ENCODE measurements at places on chromosomes 3 and 15. TPM values are rescaled to one million over a fixed set of nuclear protein-coding genes. Genes with fewer than 3 reads are reported as not detected.

DNA sequence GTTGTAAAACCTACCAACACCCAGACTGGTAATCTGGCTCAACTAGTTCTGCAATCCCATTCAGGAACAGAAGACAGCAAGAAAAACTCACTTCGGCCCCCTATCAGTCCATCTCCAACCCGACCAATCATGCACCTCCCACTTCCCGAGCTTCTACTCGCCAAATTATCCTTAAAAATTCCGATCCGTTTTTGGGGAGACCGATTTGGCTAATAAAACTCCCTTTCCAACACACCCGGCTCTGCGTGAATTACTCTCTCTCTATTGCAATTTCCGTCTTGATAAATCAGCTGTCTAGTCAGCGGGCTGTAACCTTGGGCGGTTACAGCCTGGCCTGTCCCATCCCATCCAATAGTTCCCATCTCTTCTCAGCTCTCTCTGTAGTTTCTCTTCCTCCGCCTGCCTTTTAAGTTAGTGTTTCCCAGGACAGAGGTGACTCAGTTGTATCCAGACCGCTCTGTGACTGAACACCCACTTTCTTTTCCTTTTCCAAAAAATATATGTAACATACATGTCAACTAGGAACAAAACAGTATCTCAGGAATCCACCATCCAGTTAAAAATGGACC, 780 bp upstream of the ACAD9 start:
- peak; percentile 65 for DNase-seq

Gene STAB1
- not detected for total RNA-seq

DNA sequence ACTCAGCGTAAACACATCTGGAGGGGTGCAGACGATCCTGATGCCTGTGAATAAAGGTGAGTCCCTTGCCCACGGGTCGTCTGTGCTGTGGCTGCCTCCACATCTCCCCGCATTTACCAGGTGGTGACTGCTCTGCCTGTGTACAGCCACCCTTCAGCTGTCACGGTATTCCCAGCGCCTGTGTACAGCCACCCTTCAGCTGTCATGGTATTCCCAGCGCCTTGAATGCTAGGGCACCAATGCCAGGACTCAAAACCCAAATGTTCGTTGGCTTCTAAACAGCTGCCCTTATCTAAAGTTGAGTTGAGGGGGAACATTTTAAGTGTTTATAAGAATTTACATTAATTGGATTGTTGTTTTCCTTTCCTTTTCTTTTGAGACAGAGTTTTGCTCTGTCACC, 27.4 kb downstream of the MAP6D1 start:
- no peak for DNase-seq

Gene ZNF639
- total RNA-seq, result 61.1 TPM

- DNase-seq, result no peak
Measured at GRCh38 chr15:62988701-62989100, 53.8 kb upstream of the TPM1 start.

Gene SLC12A1
- total RNA-seq, result not detected

DNA sequence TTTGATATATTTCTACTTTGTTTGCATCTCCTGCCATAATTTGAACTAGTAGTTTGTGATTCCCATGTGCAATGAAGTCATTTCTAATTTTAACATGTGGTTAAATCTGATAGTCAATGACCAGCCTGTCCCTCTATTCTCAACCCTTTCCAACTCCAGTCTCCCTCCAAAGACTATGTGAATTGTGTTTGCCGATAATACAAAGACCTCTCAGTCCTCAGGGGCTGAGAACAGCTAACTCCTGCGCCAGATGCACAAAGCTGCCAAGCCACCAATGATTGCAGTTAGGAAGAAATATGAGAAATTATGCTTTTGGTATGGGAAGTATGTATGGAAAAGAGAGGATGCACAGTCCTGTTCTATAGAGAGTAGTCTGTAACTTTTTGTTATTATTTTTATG, 54.0 kb downstream of the KCNH8 start:
- no peak for DNase-seq

Gene HYAL3
- 2.6 TPM for total RNA-seq

DNA sequence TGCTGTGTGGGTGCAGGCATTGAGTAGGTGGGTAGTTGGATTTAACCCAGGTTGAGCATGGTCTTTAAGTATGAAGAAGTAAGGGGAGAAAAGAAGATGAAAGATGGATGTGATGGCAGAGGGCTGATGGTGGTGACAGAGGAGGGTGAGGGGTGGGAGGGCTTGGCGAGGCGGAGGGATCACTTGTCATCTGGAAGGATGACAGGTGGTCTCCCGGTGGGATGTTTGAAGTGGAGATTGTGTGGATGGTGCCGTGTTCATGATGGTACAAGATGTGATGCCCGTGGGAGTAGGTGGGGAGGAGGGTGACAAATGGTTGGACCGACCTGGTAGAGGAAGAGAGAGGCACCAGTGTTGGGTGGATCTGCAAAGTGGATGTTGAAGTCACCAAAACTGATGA, 208.8 kb downstream of the RPLP1 start:
- DNase-seq, result no peak

DNA sequence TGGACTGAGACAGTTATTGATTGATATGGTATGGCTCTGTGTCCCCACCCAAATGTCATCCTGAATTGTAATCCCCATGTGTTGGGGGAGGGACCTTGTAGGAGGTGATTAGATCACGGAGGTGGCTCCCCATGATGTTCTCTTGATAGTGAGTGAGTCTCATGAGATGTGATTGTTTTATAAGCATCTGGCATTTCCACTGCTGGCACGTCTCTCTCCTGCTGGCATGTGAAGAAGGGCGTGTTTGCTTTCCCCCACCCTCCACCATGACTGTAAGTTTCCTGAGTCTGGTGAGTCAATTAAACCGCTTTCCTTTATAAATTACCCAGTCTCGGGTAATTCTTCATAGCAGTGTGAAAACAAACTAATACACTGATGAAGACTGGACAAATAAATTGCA, 105.6 kb upstream of the MELTF start:
- no peak for DNase-seq

DNA sequence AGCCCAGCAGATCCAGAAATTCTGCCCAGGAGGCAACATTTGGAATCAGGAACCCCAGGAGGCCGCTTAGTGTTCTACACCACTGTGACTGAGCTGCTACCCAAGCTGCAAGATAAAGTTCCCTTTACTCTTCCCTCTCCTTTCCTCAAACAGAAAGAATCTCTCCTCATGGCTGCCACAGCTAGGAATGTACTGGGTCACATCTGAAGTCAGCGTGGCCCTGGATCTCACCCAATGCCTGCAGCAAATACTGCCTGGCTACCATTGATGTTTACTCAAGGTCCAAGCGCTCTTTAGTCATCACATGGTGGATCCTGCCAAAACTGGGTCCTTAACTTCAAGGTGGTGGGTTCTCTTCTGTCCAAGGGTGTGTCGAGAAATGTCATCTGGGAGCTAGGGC, 382.7 kb downstream of the EPHA6 start:
- no peak for DNase-seq

DNA sequence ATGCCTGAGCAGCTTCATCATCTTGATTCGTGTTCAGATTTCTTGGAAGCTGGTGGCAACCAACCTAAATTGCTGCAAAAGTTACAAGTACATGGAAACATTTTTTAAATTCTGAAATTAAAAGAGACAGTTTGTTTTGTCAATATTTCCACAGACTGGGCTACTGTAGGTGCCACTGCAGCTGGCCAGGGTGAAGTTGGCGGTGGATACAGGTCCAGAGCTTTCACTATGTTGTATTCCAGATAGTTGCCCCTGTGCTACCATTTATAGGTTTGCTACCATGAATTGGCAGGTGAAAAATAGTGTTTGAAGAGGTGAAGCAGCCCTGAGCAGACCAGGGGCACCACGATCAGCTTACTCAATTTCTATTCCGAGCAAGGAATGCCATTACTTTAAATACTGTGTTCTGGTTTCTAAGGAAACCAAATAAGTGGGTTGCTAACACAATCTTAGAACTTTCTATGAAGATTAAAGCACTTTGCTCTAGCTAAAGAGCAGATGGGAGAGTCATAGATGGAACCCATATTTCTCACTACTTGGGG, 21.2 kb upstream of the SHC4 start:
- DNase-seq, result no peak

- DNase-seq, result no peak
Measured at GRCh38 chr15:91118817-91119590, 18.9 kb downstream of the SV2B start.

Gene FRMD4B
- total RNA-seq, result 1.8 TPM

Gene REC114
- total RNA-seq, result not detected

Gene PPP1R14D
- not detected for total RNA-seq

Gene GCNT3
- not detected for total RNA-seq

Gene FAM43A
- 69.2 TPM for total RNA-seq

DNA sequence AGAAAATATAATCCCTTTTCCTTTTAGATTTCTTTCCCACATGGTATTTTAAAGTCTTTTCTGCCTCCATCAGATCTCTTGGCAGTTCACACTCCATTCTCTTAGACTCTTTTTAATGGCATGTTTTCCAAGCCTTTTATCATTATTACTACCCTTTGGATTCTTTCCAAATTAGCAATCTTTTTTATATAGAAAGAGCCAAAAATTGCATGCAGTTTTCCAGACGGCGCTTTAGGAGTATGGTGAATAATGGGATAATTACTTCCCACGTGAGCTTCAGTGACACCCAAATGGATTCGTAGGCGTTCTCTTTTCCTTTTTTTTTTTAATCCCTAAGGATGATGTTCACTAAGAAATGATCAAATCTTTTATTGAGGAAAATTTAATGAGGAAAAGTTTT, 354.8 kb upstream of the DNAJC19 start:
- DNase-seq, result no peak

DNA sequence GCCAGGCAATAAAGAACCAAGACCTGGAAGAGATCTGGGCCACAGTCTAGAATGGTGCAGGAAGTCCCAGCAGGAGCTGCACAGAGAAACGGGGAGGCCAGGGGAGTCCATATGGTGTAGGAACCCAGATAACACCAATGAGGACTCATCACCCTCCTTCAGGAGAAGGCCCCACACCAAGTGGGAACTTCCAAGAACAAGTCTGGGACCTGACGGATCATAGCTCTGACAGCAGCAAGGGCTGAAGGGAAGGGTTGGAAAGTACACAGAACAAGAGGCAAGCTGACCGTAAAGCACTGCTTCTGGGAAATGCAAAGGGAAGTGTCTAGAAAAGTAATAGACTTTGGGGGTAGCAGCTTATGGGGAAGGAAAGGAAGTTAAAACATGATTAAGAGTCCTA, 34.5 kb downstream of the ANO10 start:
- DNase-seq, result no peak

- no peak for DNase-seq
Measured at GRCh38 chr3:129054605-129055104, 5.9 kb upstream of the GP9 start.

DNA sequence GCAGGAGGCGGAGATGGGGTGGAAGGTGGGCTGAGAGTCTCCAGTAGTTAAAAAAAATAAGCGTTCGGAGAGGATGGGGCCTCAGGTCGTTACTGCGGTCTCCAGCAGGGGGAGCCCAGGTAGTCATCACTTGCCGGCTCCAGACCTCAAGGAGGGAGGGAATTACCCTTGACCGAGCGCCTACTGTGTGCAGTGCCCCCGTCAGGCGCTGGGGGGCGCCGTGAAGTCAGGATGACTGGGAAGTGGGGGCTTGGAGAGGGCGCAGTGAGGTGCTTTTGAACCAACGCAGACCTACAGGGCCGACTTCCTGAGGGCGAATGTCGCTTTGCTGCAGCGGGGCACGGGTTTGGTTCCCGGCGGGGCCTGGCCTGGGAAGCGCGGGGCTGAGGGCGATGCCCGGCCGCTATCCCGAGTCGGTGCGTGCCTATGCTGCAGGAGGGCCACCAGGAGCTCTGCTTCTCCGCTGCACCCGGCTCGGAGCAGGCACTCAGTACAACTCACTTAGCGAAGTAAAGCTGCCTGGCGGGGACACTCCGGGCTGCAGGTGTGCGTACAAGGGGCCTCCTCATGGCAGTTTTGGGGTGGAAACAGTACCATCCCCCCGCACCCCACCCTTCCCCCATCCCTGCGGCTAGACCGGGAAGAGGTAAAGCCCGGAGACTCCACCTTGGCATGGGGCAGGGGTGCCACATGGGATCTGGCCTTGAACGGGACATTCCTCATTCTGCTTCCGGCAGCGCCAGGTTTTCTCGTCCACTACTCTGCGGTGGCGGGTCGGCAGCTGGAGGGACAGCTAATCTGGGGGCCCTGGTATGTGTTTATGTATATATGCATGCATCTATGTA, 79.8 kb downstream of the RHCG start:
- DNase-seq, result peak; percentile 81

Gene SPINT1
- total RNA-seq, result 3.8 TPM
